Activated T-cell treated with anti-CD3 and anti-CD28 coated beads for 48 hours (primary cell): ENCODE measurements at places on chromosomes 11 and 22.

DNA sequence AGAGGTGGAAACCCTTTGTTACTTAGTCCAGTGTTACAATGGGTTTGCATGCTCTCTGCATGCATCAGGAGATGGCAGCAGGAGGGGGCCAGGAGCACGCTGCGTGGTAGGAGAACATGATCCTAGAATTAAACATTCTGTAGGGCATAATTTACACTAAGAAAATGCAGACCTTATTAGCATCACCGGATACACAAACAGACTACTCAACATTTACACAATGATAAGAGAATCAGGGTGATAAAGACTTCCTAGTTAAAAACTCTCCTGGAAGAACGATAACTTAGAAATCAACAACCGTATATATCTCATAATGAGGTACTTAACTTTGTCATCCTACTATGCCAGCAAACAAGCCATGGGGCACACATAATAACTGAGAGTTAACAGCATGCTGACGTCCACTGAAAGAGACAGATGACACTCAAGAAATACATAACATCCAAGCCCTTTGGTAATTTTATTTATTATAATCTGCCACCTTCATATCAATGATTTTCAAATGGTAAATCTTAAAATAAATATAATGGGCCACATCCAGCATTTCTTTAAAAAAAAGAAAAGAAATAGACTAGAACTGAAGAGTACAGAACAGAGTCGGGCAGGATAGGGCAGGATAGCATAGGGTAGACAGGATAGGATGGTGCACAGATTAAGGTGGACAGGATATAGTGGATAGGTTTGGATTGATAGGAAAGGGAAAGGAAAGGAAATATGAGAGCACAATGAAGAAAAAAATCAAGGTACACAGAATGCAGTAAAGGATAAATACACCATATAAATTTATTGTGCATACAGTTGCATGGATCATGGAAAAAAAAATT, 27.5 kb downstream of the CADM1 start:
- DNase-seq, result no peak

GRCh38 chr22:49760280-49760629, 67.4 kb downstream of the BRD1 start:
- no peak for DNase-seq

DNA sequence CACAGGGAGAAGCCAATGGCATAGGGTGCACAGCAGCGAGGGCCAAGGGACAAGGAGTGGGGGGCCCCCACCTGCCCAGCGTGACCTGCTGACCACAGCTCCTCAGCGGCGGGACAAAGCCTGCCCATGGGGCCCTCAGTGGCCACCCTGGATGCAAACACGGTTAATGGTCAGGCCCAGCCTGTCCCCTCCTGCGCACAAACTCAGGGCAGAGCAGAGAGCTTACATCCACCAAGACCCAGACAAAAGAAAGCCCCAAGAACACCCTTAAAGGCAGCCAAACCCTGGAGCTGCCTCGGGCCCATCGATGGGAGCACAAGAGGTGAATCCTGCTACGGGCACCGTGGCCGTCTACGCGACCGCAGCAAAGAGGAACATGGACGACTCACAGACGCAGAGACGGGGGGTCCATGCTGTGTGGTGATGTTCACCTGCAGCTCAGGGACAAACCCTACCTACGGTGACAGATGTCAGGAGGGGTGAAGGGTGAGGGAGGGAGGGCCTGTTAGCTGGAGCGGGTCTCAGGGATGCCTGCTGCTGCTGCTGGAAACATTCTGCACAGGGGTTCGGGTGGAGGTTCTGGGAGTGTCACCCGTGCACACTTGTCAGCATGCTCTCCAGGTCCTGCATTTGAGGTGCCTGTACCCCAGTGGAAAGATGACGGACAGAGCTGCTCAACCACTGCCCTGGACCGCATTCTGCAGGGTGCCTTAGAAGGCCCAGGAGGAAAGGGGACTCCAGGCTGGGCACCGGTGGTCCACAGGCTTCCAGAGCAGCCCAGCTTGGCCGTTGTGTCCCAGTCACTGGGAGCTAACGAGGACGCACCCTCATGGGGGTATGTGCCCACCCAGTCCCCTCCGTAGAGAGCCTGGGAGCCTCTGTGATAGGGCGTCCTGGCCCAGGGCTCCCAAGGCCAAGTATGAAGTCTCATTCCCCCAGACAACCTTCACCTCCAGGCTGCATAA, 11.6 kb downstream of the ASCL2 start:
- DNase-seq, result no peak

DNA sequence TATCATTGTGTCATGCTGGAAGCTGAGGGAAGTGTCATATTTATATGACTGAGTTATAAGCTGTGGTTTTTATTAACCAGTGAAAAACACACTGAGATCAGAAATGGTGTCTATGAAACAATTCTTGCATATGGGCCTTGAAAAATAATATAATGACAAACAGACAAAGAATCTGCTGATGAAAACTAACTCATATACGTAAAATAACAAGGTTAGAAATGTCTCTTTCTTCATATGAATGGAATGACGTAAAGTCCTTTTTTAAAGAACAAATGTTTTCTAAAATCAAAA, 48.8 kb upstream of the PHF21B start:
- DNase-seq, result no peak

DNA sequence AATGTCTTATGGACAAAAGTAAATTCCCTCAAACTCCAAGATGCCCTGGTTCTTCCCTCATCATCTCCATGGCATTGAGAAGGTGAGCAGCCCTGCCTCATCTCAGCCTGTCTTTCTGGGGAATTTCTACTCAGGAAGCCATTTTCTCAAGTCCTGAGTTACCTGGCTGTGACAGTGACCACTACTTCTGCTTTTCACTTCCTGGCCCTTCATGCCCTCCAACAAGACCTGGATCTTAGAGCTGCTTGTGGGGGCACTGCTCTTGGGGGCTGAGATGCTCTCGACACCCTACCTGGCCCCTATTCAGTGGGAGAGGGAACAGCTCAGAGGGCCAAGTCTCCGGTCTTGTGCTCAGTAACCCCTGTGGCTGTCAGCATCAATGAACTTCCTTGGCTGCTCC, 5.5 kb upstream of the IGSF22 start:
- DNase-seq, result no peak
